ENCODE measurements at places on chromosomes 1 and 21.
A peak's percentile ranks its signal among the peaks of the same experiment; 100 is the strongest.

DNA sequence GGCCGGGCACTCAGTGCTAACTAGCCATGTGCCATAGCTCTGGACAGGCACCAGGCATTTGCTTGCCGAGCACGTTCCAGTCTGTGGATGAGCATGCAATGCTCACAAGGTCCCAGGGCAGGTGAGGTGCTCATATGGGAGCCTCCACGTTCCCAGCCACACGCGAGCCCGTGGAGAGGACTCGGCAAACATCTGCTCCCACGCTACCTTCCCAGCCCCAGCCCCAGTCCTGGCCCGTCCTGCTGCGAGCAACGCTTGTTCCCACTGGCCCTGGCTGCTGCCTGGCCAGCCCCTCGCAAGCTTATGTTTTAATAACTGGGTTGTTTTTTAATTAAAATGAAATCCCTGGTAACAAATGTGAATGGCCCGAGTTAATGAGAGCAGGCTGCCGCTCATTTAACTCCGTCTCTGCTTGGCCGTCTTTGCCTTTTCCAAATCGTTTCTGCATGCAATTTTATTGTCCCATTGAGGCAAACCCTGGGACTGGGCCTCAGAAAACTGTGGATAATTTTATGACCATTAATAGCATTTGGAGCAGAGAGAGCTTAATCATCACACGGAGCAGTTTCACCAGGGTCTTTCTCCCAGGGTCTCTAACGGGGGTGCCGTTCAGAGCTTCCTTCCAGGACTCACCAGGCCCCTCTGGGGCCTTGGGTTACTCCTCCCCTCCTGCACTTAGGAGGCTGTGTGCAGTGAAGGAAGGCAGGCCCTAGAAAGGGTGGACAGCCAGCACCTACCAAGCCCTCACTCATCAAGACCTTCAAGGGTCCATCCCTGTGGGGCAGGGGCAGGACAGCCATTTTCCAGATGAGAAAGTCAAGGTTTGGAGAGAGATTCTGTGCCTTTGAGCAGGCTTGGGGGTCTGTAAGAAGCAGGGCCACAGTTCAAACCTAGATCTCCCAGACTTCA, 136.8 kb downstream of the GLIS1 start:
- DNase-seq = no peak

DNA sequence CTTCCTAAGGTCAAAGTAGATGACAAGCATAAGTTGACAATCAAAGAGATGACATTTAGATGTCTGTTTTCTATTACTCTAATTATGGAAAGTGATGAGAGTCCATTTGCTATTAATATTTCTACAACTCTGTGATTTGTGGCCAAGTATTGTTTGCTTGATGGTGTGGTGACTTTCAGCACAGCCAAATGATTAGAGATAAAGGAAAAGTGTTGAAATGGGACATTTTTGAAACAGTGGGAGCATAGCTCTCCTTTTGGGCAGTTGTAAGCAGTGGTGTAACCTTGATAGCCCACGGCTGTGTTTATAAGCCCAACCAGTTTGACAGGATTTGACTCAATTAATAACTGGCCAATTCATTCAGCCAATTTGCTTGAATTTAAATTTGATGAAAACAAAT, 31.6 kb downstream of the ZC3H11B start:
- no peak for DNase-seq

GRCh38 chr1:153763365-153764225, 11.6 kb upstream of the SLC27A3 start:
- DNase-seq = no peak

GRCh38 chr1:241533326-241534115, 1.3 kb downstream of the KMO start:
- no peak for DNase-seq

DNA sequence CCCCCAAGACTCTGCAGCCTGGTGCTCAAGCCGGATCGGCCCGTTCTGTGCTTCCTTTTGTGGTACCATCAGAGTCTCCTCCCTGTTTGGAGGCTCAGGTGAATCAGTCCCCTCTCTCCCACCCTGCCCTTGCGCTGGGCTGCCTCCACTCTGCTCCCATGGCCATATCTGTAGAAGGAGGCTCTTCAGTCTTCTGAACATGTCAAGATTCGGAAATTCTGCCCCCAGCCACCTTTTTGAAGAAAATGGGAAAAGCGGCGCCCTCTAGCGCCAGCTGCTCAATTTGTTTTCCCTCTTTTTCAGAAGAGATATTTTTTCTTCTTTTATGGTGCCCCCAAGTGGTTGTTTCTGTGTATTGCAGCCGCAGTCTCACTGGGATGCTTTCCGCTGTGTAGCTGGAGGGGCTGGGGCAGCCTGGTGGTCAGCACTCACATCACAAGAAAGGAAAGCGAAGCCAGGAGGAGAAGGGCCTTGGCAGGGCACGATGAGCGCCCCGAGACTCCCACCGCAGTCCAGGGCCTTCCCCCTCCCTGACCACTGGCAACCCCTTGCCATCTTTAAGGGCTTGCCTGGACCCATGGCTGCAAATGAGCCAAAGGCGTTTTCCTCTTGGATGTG, 58.4 kb upstream of the CACNA1E start:
- peak; percentile 87 for DNase-seq

- peak; percentile 88 for DNase-seq
Observed at GRCh38 chr1:107919953-107920352, 45.0 kb downstream of the VAV3 start.
